MV-4-11 (cell line): ENCODE measurements at places on chromosomes 7 and 10.

GRCh38 chr7:1193593-1194424 is 33.8 kb upstream of the ZFAND2A start:
- peak; percentile 18 for DNase-seq

GRCh38 chr7:21108182-21108581 is 319.7 kb upstream of the SP4 start:
- no peak for DNase-seq

DNA sequence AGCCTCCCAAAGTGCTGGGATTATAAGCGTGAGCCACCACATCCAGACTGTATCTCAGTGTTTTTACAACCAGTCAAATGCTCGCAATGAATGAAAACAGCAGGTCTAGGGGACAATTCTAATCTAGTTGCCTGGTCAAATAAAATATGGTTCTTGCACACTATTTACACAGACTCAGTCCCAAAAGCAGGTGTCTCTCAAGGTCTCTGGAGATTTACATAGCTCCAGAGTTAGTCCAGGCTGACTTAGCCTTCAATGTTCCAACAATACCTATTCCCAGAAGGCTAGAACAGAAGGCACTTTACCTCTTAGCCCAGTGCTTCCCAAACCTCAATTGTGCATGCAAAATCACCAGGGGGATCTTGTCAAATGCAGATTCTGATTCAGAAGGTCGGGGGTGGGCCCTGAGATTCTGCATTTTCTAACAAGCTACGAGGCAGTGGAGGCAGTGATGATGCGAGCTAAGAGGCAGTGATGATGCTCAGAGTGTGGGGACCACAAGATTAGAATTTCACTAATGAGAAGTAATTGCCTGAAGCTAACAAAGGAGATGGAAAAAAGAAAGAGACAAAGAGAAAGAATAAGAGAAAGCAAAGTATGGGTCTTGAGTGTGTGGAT is 6.4 kb downstream of the KIAA1549 start:
- no peak for DNase-seq

GRCh38 chr7:136654406-136654805 is 214.0 kb upstream of the CHRM2 start:
- no peak for DNase-seq

DNA sequence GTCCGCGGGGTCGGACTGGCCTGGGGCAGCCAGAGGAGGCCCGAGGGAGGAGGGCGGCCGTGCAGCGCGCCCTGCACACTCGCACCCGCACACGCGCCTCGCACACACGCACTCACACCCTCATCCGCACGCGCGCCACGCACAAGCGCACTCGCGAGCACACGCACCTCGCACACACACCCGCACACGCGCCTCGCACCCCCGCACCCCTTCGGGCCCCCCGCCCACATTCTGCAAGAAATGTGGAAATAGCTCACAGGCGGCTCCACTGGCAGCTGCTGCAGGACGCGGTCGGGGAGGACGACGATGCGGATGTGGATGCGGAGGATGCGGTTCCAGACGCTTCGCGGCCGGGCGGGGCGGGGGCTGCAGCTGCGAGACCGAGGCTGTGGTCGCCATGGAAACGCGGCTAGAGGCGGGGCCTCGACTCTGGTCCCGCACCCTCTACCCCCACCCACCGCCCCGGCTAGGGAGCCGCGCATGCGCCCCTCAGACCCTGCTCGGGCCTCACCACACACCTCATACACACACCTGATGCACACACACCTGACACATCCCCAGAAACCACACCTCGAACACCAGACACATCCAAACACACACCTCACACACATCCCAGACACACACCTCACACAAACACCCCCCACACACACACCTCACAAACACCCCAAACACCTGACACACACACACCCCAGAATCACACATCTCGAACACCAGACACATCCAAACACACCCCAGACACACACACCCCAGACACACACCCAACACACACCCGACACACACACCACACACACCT is at the start of gene CALY:
Gene CALY (minus strand): TSS at position 320 of the 793 bp plus-strand sequence. CDS start 7,907 bp downstream, outside the sequence.
- no peak for DNase-seq

DNA sequence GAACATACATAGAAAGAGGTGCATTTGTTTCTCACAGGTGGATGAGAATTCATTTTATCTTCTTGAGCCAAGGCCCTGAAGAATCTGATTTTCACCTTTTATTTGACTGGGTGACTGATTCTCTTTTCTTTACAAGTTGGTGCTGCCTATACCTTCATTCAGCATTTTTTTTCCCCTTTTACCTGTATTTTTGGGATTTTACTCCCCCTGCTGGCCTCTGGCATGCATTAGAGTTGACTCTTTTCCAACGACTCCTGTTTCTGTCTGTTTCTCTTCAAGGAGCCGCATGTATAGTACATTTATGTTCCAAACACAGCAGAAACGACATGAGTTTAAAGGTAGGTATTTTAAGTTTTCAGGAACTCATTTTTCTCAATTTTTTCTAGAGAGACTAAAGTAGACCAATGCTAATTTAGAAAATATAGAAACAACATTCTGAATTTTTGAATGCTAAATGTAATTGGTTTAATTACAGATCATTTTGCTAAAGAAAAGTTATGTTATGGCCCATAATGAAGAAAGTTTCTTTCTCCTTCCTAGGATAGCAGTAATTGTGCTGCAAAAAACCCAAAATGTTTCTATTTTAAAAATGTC is 149.8 kb upstream of the HDAC9 start:
- DNase-seq: peak; percentile 50
